ENCODE measurements at places on chromosomes 7 and 10.

- H3K27ac ChIP-seq: no peak overlapping the region
- H3K4me1 ChIP-seq: peaks cover 13% of the 10 kb centered on the region
- H3K4me3 ChIP-seq: no peak overlapping the region
- H3K36me3 ChIP-seq: peaks cover 2% of the 10 kb centered on the region
- DNase-seq: no peak
- H3K27me3 ChIP-seq: no peaks in the 10 kb centered on the region
Observed at GRCh38 chr7:133367561-133367960, 114.7 kb downstream of the EXOC4 start.

- H3K4me3 ChIP-seq: no peak overlapping the region
- no peaks in the 10 kb centered on the region for H3K4me1 ChIP-seq
- DNase-seq: no peak
- no peaks in the 10 kb centered on the region for H3K36me3 ChIP-seq
- no peak overlapping the region for H3K27ac ChIP-seq
- H3K27me3 ChIP-seq: no peaks in the 10 kb centered on the region
Observed at GRCh38 chr7:32140210-32140939, 70.2 kb upstream of the PDE1C start.

- H3K27me3 ChIP-seq: no peaks in the 10 kb centered on the region
- no peaks in the 10 kb centered on the region for H3K36me3 ChIP-seq
- no peak for DNase-seq
- no peak overlapping the region for H3K4me3 ChIP-seq
Observed at GRCh38 chr10:115979576-115979975, 293.4 kb downstream of the GFRA1 start.

GRCh38 chr7:113085781-113086390 is 741 bp downstream of the GPR85 start:
- peaks cover 7% of the 10 kb centered on the region for H3K4me1 ChIP-seq
- no peaks in the 10 kb centered on the region for H3K36me3 ChIP-seq
- peaks cover 53% of the 10 kb centered on the region for H3K27me3 ChIP-seq
- H3K4me3 ChIP-seq: peak overlapping the region; percentile 63
- DNase-seq: no peak

GRCh38 chr10:73841526-73842285 is 30.3 kb upstream of the NDST2 start:
- peaks cover 6% of the 10 kb centered on the region for H3K36me3 ChIP-seq
- DNase-seq: no peak
- no peak overlapping the region for H3K4me3 ChIP-seq
- peak overlapping the region; percentile 2 for H3K27ac ChIP-seq
- peaks cover 7% of the 10 kb centered on the region for H3K4me1 ChIP-seq

DNA sequence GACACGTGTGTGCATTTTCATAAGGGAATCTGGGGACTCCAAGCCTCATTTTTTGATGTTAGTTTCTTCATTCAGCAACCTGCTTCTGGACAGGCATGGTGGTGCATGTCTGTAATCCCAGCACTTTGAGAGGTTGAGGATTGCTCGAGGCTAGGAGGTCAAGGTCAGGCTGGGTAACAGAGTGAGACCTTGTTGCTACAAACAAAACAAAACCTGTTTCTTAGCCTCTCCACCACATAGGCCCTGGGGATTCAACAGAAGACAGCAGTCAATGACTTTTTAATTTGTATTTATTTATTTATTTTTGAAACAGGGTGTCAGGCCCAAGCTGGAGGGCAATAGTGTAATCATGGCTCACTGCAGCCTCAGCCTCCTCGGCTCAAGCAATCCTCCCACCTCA is 6.9 kb upstream of the CYTH3 start:
- no peak for DNase-seq
- no peaks in the 10 kb centered on the region for H3K27me3 ChIP-seq
- H3K4me1 ChIP-seq: peaks cover 2% of the 10 kb centered on the region
- H3K27ac ChIP-seq: no peak overlapping the region

DNA sequence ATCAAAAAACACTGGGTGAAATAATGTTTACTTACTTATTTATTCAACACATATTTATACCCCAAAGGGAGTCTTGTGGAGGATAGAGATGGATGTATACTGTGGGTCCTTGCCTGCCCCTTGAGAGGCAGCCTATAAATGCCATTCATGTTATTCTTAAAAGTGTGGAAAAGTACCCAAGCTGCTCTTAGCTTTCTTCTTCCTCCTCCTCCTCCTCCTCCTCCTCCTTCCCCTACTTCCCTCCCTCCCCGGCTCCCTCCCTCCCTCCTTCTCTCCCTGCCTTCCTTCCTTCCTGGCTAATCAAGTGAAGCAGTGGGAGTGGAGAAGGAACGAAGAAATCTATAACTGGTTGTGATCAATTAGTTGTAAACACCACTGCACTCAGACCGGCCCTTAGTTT is 21.2 kb upstream of the IGF2BP3 start:
- H3K27ac ChIP-seq: peak overlapping the region; percentile 87
- peaks cover 3% of the 10 kb centered on the region for H3K4me1 ChIP-seq
- DNase-seq: no peak
- H3K27me3 ChIP-seq: no peaks in the 10 kb centered on the region
- peak overlapping the region; percentile 33 for H3K4me3 ChIP-seq

DNA sequence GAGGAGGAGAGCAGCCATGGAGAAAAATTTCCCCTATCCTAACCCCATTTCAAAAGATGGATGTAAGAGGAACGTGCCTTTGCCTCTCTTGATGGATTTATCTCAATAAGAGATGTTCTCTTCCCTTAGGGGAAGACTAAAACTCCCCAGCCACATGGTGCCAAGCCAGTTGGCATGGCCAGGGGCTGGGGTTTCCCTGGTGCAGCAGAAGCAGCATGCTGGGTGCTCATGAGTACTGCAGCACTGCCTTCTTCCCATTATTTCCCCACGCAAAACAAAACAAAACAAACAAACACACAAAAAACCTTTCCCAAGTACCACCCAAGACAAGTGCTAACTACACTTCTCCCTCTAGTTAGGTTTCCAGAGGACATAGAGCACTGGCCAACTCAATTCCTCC is 97.2 kb downstream of the DOCK4 start:
- no peak overlapping the region for H3K4me3 ChIP-seq
- no peaks in the 10 kb centered on the region for H3K36me3 ChIP-seq
- H3K4me1 ChIP-seq: peaks cover 2% of the 10 kb centered on the region
- H3K27ac ChIP-seq: no peak overlapping the region
- peaks cover 27% of the 10 kb centered on the region for H3K27me3 ChIP-seq

- peak overlapping the region; percentile 6 for H3K27ac ChIP-seq
- peaks cover 20% of the 10 kb centered on the region for H3K4me1 ChIP-seq
- peaks cover 3% of the 10 kb centered on the region for H3K36me3 ChIP-seq
- no peak overlapping the region for H3K4me3 ChIP-seq
- H3K27me3 ChIP-seq: no peaks in the 10 kb centered on the region
Observed at GRCh38 chr7:151700586-151701165, 176.2 kb downstream of the PRKAG2 start.

GRCh38 chr10:80964955-80965614 is 427.4 kb downstream of the SH2D4B start:
- H3K27me3 ChIP-seq: peaks cover 8% of the 10 kb centered on the region
- DNase-seq: no peak
- H3K4me1 ChIP-seq: no peaks in the 10 kb centered on the region

DNA sequence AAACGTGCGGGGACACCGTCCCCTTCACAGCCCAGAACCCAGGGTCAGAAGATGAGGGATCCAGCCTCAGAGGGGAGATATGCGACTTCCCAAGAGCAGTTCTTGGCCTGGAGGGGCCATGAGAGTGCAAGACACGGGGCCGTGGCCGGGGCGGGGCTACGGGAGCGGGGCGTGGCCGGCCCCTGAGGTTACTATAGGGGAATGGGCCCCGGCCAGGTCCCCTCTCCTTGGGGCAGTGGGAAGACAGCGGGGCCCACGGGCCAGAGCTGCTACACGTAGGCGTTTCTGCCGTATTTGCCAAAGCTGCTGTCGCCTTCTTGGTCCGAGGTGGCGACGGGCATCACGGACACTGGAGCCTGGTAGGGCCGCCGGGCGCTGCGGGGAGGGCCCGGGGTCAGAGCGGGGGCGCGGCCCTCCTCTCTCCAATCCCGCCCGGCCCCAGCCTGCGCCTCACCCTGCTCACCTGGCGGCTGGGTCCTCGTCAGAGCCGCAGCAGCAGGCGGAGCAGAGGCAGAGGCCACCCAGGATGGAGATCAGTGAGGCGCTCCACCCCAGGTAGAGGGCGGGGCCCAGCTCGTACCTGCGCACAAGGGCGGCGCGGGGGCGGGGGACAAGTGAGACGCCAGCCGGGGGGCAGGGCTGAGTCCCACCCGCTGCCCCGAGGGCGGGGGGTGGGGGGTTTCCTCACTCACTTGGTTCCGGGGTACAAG is 5.3 kb downstream of the CLDN15 start:
- H3K27me3 ChIP-seq: no peaks in the 10 kb centered on the region
- H3K27ac ChIP-seq: no peak overlapping the region
- peaks cover 7% of the 10 kb centered on the region for H3K4me1 ChIP-seq
- H3K36me3 ChIP-seq: no peaks in the 10 kb centered on the region
- no peak overlapping the region for H3K4me3 ChIP-seq

- peaks cover 4% of the 10 kb centered on the region for H3K36me3 ChIP-seq
- no peak overlapping the region for H3K27ac ChIP-seq
Observed at GRCh38 chr10:15440204-15440711, 69.2 kb upstream of the FAM171A1 start.

DNA sequence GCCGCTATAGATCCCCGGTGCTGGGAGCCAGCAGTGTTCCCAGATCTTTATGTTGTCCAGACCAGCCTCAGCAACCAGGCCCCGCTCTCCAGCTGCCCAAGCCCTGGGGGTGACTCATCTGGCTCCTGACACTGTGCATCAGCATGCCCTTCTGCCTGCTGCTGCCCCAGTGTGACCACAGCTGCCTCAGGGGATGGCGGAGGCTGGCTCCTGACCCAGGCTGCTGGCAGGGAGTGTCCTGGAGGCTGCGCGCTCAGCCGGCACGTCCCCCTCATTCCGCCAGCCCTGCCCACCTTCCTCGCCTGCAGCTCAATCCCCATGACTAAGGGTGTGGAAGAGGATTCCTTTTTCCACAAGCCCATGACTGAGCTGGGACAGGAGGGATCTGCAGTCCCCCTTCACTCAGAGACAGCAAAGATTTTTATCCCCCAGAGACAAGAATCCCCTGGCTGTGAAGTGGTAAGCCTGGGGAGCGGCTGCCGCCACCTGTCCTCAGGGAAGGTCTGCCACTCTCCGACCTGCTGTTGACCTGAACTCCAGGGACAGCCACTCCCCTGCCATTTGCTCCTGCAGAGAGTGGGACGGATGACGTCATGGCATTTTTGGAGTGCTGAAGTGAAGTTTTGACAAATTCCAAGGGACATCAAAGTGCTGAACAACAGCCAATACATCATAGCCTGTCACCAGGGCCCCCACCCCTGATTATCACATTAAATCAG is 182.8 kb upstream of the BMPER start:
- H3K27me3 ChIP-seq: no peaks in the 10 kb centered on the region
- no peaks in the 10 kb centered on the region for H3K4me1 ChIP-seq
- no peak overlapping the region for H3K4me3 ChIP-seq
- H3K36me3 ChIP-seq: peaks cover 3% of the 10 kb centered on the region
- DNase-seq: no peak
- no peak overlapping the region for H3K27ac ChIP-seq

DNA sequence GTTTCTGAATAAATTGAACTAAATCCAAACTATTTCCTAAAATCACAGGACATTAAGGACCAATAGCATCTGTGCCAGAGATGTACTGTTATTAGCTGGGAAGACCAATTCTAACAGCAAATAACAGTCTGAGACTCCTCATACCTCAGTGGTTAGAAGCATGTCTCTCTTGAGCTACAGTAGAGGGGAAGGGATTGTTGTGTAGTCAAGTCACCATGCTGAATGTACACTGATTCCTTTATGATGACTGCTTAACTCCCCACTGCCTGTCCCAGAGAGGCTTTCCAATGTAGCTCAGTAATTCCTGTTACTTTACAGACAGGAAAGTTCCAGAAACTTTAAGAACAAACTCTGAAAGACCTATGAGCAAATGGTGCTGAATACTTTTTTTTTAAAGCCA is 13.9 kb downstream of the MEST start:
- H3K4me3 ChIP-seq: no peak overlapping the region
- H3K27ac ChIP-seq: no peak overlapping the region
- peaks cover 10% of the 10 kb centered on the region for H3K36me3 ChIP-seq
- no peaks in the 10 kb centered on the region for H3K27me3 ChIP-seq

DNA sequence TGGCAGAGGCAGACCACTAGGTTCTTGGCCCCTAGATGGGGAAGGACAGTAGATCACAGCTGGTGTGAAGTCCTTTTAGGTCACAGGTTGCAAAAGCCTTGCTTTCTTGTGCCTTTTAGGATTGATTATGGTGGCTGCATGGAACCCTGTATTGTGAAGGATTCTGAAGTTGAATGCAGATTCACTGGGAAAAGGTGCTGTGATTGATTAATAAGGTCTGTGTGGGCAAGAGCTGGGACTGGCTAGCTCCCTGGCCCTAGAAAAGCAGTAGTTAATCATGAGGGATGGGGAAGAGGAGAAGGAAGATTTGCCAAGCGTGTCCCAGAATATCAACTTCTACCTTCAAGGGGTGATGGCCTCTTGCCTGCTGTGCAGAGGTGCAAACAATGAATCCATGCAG is 105.5 kb downstream of the CDH23 start:
- H3K27ac ChIP-seq: no peak overlapping the region
- H3K4me3 ChIP-seq: no peak overlapping the region
- H3K36me3 ChIP-seq: peaks cover 4% of the 10 kb centered on the region
- H3K4me1 ChIP-seq: peaks cover 3% of the 10 kb centered on the region
- DNase-seq: no peak
- peaks cover 55% of the 10 kb centered on the region for H3K27me3 ChIP-seq

DNA sequence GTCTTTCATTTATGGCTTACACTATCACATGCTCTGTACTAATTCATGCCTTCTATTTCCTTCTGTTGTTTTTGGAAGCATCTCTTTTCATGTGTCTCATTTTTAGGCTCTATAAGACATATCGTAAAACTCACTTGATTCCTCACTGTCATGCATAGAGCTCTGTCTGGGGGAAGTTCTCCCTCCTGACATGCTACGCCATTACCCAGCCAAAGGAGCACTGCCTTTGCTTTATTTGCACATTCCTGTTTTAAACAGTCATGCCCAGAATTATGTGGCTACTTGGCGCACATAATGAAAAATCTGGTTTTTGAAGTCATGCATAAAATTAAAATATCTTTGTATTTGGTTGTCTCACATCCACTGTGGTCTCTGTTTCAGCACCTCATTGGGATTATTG is 17.6 kb upstream of the AKR1C3 start:
- no peak overlapping the region for H3K27ac ChIP-seq
- DNase-seq: no peak
- H3K4me3 ChIP-seq: no peak overlapping the region
- no peaks in the 10 kb centered on the region for H3K4me1 ChIP-seq
- H3K36me3 ChIP-seq: peaks cover 2% of the 10 kb centered on the region
- H3K27me3 ChIP-seq: peaks cover 26% of the 10 kb centered on the region

- H3K4me3 ChIP-seq: no peak overlapping the region
- peaks cover 7% of the 10 kb centered on the region for H3K27me3 ChIP-seq
- peaks cover 10% of the 10 kb centered on the region for H3K4me1 ChIP-seq
Observed at GRCh38 chr10:43037942-43038782, 38.7 kb upstream of the RET start.

DNA sequence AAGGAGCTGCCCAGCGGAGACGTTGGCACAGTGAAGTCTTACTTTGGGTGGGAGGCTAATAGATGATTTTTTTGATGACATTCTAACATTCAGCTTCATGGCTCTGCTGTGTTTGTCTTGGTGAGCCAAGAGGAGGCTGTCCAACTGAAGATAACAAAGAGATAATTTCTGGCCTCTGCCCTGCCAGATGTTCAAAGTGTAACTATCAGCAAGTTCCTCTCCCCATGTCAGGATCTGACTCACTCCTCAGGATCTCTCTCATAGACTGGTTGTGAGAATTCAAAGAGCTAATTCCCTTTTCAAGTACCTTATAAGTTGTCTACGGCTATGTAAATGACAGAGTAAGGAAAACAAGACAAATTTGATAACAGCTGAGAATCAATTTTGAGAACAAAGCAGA is 1340.9 kb downstream of the XPNPEP1 start:
- H3K4me3 ChIP-seq: no peak overlapping the region
- no peaks in the 10 kb centered on the region for H3K4me1 ChIP-seq
- no peak for DNase-seq
- H3K36me3 ChIP-seq: no peaks in the 10 kb centered on the region
- H3K27me3 ChIP-seq: no peaks in the 10 kb centered on the region

All from T-helper 17 cell (primary cell).